ENCODE measurements at places on chromosomes 13 and 19.

GRCh38 chr19:54429176-54429495 is 13.9 kb downstream of the TTYH1 start:
- DNase-seq: no peak

- no peak for DNase-seq
These were observed 421.8 kb downstream of the SPRY2 start for GRCh38 chr13:79919091-79919490.

GRCh38 chr13:98458431-98458830 is 118.5 kb downstream of the STK24 start:
- DNase-seq: no peak

GRCh38 chr13:92143766-92144165 is 745.3 kb downstream of the GPC5 start:
- no peak for DNase-seq

GRCh38 chr19:48632692-48633147 is 4.5 kb downstream of the DBP start:
- DNase-seq: no peak

- no peak for DNase-seq
These were observed 776.5 kb upstream of the SPRY2 start for GRCh38 chr13:81117416-81117815.

- no peak for DNase-seq
These were observed 1.6 kb downstream of the MIDN start for GRCh38 chr19:1249990-1250436.

- DNase-seq: no peak
These were observed 690 bp upstream of the SGTA start for GRCh38 chr19:2783781-2784145.

- no peak for DNase-seq
These were observed 494.9 kb downstream of the GPC6 start for GRCh38 chr13:93721483-93721882.

GRCh38 chr19:8363803-8364771 is at the start of gene ANGPTL4:
TSS of gene ANGPTL4 (plus strand) at chr19:8364155. CDS start at chr19:8364322, 167 bp downstream.
- peak; percentile 27 for DNase-seq

DNA sequence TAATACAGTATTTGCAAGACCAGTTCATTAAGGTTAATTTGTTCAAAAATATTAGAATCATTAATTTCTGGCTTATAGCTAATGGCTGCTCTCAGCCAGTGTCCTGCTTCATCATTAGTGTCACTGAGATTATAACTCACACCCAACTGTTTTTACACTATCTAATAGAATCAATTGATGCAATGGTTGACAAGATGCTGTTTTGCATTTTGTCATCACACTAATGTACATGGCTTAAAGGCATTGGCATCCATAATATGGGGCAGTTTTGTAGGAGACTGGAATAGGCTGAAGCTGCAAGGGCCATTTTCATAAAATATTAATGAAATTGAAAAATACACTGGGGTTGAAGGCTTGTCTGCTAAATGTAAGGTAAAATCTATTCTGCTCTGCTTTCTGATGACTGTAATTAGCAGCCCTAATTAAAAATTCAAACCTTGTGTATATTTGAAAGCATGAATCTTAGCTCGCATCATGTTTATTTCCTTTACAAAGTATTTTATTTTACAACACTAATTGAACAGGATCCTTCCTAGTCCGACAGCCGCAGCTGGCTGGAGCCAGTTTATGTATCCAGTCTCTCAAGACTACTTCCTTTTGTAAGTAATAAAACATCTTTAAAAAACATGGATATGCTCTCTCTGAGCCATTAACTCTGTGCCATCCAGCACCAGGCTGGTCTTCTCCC is 296.7 kb downstream of the POU4F1 start:
- DNase-seq: no peak
